HS-5 (cell line): ENCODE measurements at places on chromosomes 1 and 21.

GRCh38 chr1:145717833-145718232 is 1.5 kb upstream of the CD160 start:
- no peak for DNase-seq

- DNase-seq, result no peak
Measured at GRCh38 chr1:231272880-231273279, 31.9 kb downstream of the GNPAT start.

GRCh38 chr1:201409440-201409839 is 10.3 kb upstream of the LAD1 start:
- no peak for DNase-seq

GRCh38 chr1:93275634-93276295 is 69.9 kb upstream of the DR1 start:
- DNase-seq, result no peak

GRCh38 chr1:109786112-109786480 is 22.4 kb upstream of the EPS8L3 start:
- DNase-seq, result no peak

- no peak for DNase-seq
Measured at GRCh38 chr1:46690931-46691421, 19.3 kb downstream of the TEX38 start.

GRCh38 chr1:21754583-21754982 is 28.4 kb downstream of the USP48 start:
- no peak for DNase-seq

GRCh38 chr1:117235863-117236465 is 25.2 kb upstream of the VTCN1 start:
- DNase-seq, result no peak

DNA sequence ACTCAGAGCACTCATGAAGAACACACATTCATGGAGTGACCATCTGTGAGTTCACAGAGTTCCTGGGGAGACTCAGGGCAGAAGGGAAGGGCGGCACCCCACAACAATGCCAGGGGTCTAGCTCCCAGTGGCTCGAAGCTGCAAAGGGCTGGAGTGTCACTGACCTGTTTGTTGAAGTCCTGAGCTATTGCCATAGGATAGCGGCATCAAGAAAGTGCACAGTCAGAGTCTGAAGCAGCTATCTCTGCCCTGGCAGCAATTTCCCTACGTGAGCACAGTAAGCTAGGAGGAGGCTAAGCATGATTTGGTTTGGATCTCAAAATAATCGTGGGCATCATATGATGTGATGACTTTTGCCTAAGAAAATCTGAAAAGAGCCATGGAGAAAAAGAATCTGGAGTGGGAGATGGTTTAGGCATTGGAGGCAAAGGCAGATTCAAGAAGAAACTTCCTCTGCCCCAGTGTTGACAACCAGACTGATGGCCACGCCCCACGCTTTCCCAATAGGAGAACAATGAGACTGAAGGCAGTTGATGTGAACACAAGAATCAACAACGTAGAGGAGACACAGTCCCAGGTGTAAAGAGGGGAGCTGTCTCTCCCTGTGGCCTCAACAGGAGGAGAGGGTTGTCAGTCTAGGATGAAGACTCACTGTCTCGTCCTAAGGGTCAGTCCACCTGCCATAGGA is 100.0 kb upstream of the SLC25A33 start:
- no peak for DNase-seq
